ENCODE measurements at places on chromosomes 3 and 15. TPM values are rescaled to one million over a fixed set of nuclear protein-coding genes. Genes with fewer than 3 reads are reported as not detected.

Gene RARB
- total RNA-seq: 1.6 TPM

Gene MESP2
- total RNA-seq: not detected

Gene PIAS1
- 29.1 TPM for total RNA-seq

Gene SMAD3
- 115 TPM for total RNA-seq

Gene MFGE8
- 963 TPM for total RNA-seq

Gene BCL2A1
- not detected for total RNA-seq

Gene CCK
- total RNA-seq: not detected

Gene RTP3
- total RNA-seq: not detected

Gene MINAR1
- total RNA-seq: 0.62 TPM

Gene PRTG
- 1.5 TPM for total RNA-seq

Gene CPA3
- 1.4 TPM for total RNA-seq

Gene GPR62
- not detected for total RNA-seq

Gene SNX22
- 0.20 TPM for total RNA-seq

Gene PPM1L
- 1.5 TPM for total RNA-seq

Gene SLC12A8
- 2.5 TPM for total RNA-seq

GRCh38 chr3:126523745-126524428 is at the start of gene CHST13:
Gene CHST13 (plus strand): TSS chr3:126524155. CDS start chr3:126524333, 178 bp downstream.
- DNase-seq: no peak

- no peak for DNase-seq
Observed at GRCh38 chr15:89379818-89380217, 45.2 kb upstream of the POLG start.

DNA sequence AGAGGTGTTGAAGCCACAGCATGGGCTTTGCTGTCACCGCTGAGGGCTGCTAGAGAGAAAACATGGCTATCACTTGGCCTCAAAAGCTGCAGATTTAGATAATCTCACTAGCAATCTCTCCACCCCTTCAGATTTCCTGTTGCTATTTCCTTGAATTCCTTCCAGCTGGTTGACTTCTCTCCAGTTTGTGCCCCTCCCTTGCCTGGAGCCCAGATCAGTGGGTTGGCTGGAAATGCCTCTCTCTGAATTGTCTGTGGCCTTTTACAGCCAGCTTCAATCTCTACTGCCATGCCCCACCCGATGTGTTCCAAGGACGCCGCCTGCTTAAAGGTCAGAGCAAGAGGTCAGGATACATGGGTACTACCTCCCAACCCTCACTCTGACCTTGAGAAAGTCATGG is 294.1 kb downstream of the NTRK3 start:
- no peak for DNase-seq

- DNase-seq: no peak
Observed at GRCh38 chr3:101252307-101252706, 68.1 kb downstream of the IMPG2 start.

- DNase-seq: no peak
Observed at GRCh38 chr15:54149115-54149531, 170.9 kb downstream of the UNC13C start.

GRCh38 chr3:138284957-138285477 is 44.6 kb downstream of the NME9 start:
- no peak for DNase-seq

DNA sequence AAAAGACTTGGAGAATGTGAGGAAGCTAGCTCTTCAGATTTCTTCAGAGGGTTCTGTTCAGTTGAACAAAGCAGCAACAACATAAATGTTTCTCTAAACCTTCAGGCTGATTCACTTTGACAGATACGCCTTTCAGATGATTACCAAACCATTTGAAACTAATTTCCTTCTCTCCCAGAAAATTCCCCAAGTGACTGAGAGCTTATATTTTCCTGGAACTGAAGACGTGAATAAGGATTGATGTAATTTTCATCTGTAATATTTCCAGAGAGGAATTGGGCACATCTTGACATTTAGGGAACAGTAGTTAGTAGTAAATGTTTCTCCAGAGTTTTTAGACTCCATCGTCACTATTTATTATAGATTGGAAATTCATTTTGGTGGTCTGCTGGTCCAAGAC is 108.6 kb upstream of the AADACL2 start:
- DNase-seq: no peak

- no peak for DNase-seq
Observed at GRCh38 chr15:60777558-60777957, 298.6 kb upstream of the ICE2 start.

GRCh38 chr3:53226841-53227407 is 28.9 kb downstream of the TKT start:
- no peak for DNase-seq

DNA sequence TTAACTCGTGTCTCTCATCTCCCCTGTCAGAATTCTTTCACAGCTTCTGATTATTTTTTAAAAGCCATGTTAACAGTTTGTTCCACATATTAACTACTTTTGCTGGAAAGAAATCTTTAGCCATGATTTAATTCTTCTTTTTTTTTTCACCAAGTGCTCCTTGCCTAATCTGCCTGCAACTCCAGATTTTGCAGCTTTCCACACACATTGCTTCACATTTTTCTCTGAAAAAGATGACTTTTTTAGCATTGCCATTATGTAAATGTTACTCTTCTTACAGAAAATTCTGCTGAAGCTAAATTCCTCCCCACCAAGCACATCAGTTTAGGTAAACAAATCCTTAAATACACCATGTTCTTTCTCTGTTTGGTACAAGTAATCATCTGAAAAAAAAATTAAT is 23.4 kb upstream of the PPARG start:
- no peak for DNase-seq

DNA sequence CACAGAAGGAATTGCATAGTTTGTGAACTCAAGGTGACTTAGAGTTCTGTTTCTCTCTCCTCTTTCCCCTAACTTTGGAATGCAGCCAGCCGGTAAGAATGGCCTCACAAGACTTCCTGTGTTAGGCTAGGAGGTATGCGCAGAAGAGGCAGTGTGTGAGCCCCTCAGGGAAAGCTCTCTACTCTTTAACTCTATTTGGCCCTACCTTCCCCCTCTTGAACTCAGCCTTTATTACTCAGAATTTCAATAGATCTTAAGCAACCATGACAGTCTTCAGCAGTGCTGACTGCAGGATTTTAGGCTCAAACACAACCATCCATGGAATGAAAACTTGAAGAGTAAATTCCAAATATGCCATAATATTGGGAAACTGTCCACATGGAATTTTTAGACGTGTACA is 209.5 kb downstream of the DTWD1 start:
- DNase-seq: no peak

GRCh38 chr15:62706317-62706716 is 336.2 kb upstream of the TPM1 start:
- DNase-seq: no peak

DNA sequence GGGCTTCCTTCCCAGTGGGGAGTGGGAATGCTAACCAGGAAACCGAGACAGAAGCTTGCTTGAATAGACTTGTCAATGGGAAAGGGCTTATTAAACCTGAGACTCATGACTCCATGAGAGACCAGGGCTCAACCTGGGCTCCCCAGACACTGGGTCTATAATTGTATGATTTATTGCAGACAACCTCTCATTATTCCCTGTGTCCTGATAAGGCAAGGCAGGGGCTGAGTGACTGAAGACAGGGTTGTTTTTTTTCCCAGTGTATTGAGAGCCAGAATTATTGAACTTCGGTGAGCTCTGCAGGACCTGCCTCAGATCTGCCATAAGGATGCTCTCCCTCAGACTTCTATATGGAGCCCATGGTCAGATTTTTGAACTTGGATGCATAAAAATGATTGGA is 79.5 kb upstream of the KLHL25 start:
- no peak for DNase-seq

GRCh38 chr3:9843715-9844438 is at the start of gene RPUSD3:
Gene RPUSD3 (minus strand): TSS chr3:9844008. CDS start chr3:9843990, 18 bp downstream.
- DNase-seq: peak; percentile 97

DNA sequence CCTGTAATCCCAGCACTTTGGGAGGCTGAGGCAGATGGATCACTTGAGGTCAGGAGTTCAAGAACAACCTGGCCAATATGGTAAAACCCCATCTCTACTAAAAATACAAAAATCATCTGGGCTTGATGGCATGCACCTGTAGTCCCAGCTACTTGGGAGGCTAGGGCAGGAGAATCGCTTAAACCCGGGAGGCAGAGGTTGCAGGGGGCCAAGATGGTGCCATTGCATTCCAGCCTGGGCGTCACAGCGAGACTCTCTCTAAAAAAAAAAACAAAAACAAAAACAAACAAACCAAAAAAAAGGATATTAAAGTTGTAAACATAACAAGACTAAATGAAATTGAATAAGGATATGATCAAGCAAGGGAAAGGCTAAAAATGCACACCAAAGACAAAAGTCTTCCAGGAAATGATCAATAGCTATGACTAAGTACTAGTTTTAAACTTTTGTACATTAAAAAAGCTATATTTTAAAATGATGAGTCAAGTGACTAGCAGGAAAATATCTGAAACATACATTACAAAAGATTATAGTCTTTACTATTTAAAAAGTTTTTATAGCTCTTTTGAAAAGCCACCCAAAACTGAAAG is 28.6 kb downstream of the KLHL6 start:
- DNase-seq: no peak

DNA sequence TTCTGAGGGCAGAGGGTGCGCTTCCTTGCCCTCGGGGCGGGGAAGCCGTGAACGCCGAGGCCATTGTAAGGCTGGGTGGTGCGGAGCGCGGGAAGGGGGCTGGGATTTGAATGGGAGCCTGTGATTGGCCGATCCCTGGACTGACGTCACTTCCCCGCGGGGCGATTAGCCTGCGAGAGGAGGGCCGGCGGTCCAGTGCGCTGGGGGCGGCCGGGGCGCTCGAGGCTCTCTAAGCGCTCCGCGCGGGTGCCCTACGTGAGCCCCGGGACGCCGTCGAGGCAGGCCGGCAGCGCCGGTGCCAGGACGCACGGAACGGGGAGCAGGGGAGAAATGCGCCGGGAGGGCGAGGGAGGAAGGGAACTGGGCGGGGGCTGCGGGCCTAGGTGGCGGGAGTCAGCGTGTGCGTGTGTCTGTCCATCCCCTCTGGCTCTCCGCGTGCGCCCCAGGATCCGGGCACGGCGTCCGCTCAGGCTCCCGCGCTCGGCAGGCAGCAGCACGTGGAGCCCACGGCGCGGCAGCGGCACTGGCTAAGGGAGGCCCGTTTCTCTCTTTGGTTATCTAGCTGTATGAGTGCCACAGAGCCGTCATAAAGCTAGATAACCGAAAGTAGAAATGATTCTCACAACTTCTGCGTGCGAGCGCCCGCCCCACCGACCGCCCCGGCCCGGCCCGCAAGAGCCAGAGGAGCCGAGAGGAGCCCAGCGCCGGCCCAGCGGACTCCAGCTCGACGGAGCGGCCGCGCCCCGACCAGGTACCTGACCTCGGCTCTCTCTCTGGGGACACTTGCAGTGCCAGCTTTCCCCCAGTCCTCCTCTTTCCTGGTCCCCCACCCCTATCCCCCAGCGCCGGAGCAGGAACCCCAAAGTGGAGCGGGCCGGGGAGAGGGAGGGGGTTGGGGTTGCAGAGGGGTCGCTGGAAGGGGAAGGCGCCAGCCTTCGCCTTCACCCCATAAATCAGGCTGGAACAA is 33.1 kb upstream of the POLG start:
- no peak for DNase-seq

DNA sequence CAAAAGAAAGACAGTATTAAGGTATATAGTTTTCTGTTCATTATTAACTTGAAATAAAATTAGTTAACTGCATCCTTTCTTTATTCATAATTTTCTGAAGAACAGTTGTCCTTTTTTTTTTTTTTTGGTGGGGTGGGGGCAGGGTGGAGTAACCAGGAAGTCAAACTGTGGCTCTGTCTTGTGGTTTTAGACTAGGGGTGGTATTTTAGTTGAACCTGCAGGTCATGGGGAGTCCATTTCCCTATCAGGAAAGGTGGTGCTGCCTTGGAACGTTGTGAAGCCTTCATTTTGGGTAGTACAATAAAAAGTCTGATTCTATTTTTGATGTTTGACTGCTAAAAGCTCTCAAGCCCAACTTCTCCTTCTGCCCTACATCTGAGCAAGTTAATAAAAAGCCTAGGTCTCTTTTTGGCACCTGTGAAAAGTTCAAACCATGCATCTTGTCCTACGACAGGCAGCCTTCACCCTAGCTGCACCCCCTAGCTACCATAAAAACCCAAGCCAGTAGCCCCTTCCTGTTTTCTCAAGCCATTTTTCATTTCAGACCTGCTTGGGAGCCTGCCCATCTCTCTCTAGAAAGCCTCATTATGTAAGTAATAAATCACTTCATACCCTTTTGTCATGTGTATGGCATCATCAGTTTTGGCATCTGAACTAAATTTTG is 31.2 kb upstream of the RIOX2 start:
- DNase-seq: no peak

GRCh38 chr3:8529181-8529637 is 27.6 kb downstream of the LMCD1 start:
- peak; percentile 25 for DNase-seq

GRCh38 chr3:21290557-21290956 is 460.5 kb downstream of the ZNF385D start:
- DNase-seq: no peak

DNA sequence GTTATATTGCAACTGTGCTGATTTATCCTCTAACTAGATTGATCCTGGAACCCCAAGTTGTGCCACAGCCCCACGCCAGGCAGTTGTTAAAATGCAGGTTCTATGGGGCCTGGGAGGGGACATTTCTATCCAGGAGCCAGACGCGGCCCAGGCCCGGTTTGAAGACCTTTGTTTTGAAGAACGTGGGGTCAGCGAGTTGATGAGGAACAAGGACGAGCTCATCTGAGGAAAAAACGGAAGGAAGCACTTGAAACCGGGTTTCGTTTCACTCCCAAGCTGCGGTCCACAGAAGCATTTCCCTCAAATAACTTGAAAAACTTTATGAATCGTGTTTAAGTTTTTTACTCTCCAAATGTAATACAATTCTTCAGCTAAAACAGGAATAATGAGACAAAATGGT is 76.4 kb downstream of the CHSY1 start:
- DNase-seq: no peak

GRCh38 chr15:61115241-61115640 is 113.9 kb downstream of the RORA start:
- DNase-seq: peak; percentile 43

DNA sequence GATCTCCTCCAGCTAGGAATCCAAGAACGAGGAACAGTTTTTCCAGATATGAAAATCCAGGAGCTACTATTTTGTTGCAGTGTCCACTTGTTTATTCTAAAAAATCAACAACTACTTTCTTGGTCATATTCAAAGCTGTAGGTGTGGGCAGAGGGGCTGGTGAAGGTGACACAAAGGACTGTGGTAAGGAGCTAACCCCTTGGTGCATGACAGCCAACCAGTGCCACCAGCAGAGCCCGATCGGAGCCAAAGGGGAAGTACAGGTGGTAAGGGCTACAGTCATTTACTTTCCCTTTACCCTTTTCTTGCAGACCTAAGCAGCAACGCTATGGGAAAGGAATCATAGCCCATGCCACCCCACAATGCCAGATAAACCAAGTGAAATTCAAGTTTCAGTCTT is 30.7 kb downstream of the PLA1A start:
- DNase-seq: no peak

DNA sequence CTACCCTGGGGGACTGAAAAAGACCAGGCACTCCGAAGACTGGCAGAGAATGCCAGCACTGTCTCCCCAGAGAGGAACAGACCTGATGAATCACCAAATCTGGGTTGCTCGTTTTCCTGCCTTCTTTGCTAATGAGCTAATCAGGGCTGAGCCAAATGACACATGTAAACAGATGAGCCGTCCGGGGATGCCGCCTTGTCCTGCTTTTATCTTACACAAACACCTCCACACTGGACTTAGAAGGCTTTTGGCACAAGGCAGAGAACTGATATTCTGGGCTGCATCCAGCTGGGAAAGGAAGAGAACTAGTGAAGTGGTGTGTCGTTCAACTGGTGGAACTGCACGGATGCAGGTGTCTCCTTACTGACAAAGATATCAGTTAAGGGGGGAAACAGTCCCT is 88.1 kb downstream of the MECOM start:
- DNase-seq: peak; percentile 6

- no peak for DNase-seq
Observed at GRCh38 chr3:141677701-141678100, 60.4 kb upstream of the RNF7 start.

Measured in HFFc6 (cell line).